A549 treated with Hydrocortisone at 1 μM for 4 hours (cell line): ENCODE measurements at places on chromosomes 1 and 21. TPM values are rescaled to one million over a fixed set of nuclear protein-coding genes. Genes with fewer than 3 reads are reported as not detected.

CYP4B1 gene
- total RNA-seq, result 0.09 to 0.10 TPM (median 0.10 TPM) in 3 of 5 replicates, not detected in the others

RGS21 gene
- not detected in 5 replicates for total RNA-seq

F5 gene
- 0.06 to 0.23 TPM (median 0.14 TPM) in 5 replicates for total RNA-seq

CLCA4 gene
- 0.02 to 0.03 TPM in 2 of 5 replicates, not detected in the others for total RNA-seq

OR2G6 gene
- total RNA-seq, result not detected in 5 replicates

GOLT1A gene
- 3.2 to 6.6 TPM (median 4.6 TPM) in 5 replicates for total RNA-seq

KRTAP21-2 gene
- not detected in 5 replicates for total RNA-seq

GPR25 gene
- total RNA-seq, result not detected in 5 replicates

PITHD1 gene
- total RNA-seq, result 25.9 to 36.1 TPM (median 31.4 TPM) in 5 replicates
